Caki2 (cell line): ENCODE measurements at places on chromosomes 7 and 10.

GRCh38 chr10:110750931-110751330, 106.8 kb downstream of the RBM20 start:
- no peak for DNase-seq

DNA sequence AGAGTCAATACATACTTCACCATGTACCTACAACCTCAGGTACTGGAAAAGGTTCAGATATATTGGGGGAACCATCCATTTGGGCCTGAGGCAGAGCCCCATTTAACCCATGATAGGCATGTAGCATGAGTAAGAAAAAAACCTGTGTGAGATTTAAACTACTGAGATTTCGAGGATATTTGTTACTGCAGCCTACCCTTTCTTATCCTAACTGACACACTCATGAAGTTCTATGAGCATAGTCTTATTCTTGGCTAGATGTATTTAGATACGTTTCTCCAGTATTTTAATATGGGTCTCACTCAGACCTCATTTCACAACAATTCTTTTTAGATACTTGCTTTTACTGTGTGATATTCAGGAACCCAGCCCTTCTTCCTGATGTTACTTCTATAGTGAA, 39.3 kb downstream of the GHRHR start:
- no peak for DNase-seq

GRCh38 chr7:51315393-51316261, 982 bp downstream of the COBL start:
- peak; percentile 16 for DNase-seq

DNA sequence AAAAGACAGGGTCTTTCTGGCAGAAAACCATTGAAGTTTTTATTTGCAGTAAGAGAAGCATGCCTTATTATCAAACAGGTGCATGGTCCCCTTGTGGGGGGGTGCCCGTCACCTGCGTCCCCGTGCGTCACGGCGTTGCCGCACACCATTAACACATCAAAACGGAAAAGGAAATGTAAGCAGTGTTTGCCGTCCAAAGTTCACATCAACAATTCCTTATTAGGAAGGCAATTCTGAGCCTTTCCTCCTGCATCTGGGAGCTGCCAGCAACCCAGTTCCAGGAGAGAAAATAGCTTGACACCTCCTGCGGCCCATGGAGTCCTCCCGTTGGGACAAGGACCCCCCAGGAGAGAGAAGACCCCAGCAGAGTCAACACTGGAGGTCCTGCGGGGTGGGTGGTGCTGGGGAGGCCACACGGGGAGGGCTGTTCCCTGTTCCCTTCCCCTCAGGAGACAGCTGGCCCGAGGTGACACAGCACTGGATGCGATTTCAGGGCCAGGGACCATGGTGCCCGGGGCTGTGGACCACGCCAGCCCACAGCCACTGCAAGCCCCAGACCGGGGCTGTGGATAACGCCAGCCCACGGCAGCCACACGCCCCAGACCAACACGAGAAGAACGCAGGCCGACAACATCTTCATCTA, 39.5 kb downstream of the DIP2C start:
- peak; percentile 23 for DNase-seq

GRCh38 chr10:69952821-69953221, 99.8 kb upstream of the MACROH2A2 start:
- DNase-seq, result no peak
